Neuronal stem cell (in vitro differentiated cells): ENCODE measurements at places on chromosomes 3 and 15.
A peak's percentile ranks its signal among the peaks of the same experiment; 100 is the strongest.

DNA sequence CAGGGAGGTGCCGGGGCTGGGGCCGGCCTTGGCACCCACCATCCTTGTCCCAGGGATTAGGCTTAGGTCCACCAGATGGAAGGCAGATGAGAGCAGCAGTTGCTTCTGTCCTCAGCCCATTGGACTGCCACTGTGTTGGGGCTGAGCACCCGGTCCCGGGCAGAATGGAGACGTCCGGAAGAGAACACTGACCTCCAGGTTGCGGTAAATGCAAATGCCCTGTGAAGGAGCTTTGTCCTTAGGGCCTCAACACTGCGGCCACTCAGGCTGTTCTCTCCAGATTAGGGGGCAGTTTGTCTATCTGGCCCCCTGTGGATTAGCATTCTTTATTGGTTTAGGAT is at the start of gene SERINC4:
TSS of gene SERINC4 (minus strand) at position 276 of the 341 bp plus-strand sequence. CDS start at position 42, 234 bp downstream.
- no peak for DNase-seq

GRCh38 chr3:62131620-62132019 is 241.7 kb downstream of the FEZF2 start:
- no peak for DNase-seq

GRCh38 chr3:49120096-49120437 is 556 bp downstream of the USP19 start:
- DNase-seq, result no peak

- no peak for DNase-seq
These were observed 85.0 kb downstream of the TCF12 start for GRCh38 chr15:57003418-57003817.

- no peak for DNase-seq
These were observed 7.9 kb upstream of the SCN5A start for GRCh38 chr3:38657369-38657768.

DNA sequence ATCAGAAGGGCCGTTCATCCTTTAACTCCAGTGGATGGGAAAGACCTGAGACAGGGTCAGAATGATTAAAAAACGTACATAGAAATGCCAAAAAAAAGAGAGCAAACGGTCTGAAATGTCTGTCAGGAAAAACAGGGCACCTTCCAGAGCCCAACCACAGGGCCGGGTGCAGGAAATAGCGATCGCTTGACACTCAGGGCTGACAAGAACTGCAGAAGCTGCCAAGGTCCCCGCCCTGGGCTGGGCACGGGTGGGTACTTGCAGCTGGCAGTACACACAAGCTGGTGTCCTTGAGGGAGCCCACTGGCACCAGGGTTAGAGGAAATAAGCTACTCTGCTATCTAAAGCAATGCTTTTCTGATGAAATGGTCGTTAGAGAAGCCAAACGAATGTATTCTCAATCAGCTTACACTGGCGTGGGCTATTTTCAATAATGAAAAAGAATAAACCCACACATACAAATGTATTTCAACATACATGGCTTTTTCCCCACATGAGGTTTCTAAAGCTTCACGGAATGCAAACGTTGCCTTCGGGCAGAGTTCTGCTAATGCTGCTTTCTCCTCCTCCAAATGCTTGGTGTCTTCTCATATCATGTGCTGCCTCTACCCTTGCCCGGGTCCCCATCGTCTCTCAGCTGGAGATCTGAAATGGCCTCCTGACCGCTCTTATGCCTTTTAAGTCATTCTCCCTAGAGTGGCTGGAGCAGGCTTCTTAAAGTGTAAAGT is 15.6 kb downstream of the FRMD4B start:
- no peak for DNase-seq

- no peak for DNase-seq
These were observed 52.9 kb upstream of the EPHB1 start for GRCh38 chr3:134742202-134742601.

GRCh38 chr3:129441782-129442181 is 1.8 kb downstream of the IFT122 start:
- no peak for DNase-seq

- DNase-seq, result peak; percentile 51
These were observed 66.9 kb upstream of the PRR23C start for GRCh38 chr3:139111392-139112229.

DNA sequence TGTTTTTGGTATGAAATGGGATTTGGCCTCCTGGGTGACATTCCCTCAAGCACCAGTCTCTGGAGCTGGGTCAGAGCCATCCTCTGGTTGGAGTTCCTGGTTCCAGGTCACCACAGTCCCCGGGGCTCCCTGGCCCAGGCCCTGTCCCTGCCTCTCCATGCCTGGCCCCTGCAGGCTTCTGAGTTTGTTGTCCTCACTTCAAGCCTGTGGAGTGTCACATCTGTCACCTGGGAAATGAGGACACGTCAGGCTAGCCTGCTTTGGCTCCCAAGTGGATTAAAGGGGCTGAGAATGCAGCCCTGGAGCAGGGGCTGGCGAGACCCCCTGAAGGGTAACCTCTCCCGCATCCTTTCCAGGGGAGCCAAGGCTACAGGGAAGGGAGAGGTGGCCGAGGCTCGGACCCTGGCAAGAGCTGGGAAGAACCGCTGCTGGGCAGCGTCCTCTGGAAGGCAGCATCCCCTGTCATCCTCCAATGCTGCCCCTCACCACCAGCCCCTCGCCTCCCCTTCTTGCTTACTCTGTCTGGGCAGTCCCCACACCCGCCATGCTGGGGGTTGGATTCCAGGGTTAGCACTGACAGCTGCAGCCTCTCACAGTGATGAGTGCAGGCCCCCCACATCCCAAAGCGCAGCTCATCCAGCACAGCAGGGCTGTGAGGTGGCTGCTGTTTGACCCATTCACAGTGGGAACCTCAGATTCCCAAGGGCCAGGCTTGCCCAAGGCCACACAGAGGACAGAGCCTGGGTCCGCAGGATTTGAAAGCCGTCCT is 75.5 kb upstream of the IQSEC1 start:
- DNase-seq, result no peak

- no peak for DNase-seq
These were observed 529.0 kb downstream of the AGBL1 start for GRCh38 chr15:86608461-86609205.

DNA sequence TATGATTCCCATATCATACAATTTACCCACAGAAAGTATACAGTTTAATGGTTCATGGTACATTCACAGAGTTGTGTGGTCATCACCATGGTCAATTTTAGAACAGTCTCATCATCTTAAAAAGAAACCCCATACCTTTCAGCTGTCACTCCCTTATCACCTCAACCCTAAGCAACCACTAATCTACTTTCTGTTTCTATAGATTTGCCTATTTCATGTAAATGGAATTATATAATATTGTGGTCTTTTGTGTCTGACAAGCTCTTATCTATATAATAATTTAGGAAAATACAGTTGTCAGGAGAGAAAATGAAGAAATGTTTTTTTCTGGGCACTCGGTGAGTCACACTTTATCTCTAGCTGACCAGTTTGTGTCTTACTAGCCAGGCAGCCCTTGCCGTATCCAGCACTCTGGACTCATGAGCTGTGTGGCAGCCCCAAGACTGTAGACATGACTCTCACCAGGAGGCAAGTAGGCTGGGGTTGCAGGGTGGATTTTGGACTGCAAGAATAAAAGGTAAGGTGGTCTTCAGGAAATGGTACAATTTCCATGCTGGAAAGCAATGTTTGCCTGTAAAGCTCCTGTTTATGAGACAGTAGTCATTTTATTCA is 234.6 kb downstream of the THRB start:
- no peak for DNase-seq
